Kidney (tissue), 22 donors: ENCODE measurements at places on chromosomes 11 and 22. TPM values are rescaled to one million over a fixed set of nuclear protein-coding genes. Genes with fewer than 3 reads are reported as not detected.

The PKNOX2 gene
- total RNA-seq, result 6.0 TPM

The INPP5J gene
- total RNA-seq, result 6.2 TPM

The SERPIND1 gene
- total RNA-seq, result not detected

DNA sequence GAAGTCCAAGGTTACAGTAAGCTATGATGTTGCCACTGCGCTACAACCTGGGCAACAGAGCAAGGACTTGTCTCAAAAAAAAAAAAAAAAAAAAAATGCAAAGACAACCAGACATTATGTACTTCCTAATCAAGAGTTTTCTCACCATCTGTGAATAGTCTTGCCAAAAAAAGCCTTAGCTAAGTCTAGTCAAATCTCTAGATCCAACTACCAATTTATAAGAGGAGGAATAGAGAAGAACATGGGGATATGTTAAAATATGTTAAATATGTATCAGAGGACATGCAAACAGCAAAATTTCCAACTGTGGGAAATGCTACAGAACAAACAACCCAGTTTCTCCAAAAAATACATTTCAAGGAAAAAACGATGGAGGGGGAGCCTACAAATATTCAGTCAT, 45.6 kb downstream of the USP28 start:
- no peak for DNase-seq

DNA sequence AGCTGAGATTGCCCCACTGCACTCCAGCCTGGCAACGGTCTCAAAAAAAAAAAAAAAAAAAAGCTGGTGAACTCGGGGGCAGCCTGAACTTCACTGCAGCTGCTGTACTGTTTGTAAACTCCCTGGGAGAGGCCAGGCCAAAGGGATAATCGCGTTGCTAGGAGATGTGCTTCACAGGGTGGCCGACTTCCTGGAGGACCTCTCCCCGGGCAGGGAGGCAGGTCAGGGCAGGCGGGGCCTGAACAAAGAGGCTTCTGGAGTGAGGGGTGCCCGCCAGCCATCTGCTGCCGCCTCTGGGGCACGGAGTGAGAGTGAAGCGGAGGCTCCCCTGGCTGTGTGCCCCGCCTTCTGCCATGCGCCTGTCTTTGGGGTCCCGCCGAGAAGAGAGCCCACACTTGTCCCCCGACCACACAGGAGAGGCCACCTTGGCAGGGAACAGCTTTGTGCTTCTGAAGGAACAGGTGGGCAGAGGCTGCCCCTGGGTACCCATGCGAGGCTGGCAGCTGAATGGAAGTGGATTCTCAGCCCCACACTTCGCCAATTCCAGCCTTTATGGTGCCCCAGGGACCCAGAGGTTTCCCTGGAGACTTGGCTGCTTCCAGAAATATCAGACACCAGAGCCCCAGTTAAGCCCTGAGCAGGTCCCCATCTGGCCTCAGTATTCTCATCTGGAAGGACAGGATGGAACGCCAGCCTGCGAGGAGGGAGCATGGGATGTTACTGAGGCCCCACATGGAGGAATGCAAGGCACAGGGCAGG, 29.6 kb downstream of the TMEM184B start:
- DNase-seq, result peak; percentile 82

- DNase-seq, result no peak
Observed at GRCh38 chr11:72343006-72343756, 91.2 kb downstream of the CLPB start.

- no peak for DNase-seq
Observed at GRCh38 chr22:38704654-38705234, 1.0 kb upstream of the GTPBP1 start.

DNA sequence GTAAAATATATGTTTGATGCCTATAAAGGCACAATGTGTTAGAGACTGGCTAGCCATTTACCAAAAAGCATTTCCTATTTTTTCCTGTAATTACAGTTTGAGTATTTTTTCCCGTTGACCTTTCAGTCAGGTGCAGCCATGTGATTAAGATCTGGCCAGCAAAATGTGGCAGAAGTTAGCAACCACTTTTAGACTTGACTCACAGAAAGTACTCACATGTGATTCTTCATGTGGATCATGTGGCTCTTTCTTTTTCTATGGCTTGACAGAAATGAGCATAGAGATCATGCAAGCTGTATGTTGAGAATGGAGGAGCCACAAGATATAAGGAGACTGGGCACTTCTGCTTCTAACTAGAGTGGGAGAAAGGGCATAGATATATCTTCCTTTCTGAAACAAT, 27.3 kb upstream of the RAB38 start:
- DNase-seq, result no peak

- DNase-seq, result no peak
Observed at GRCh38 chr11:118530180-118530682, 761 bp upstream of the TMEM25 start.

DNA sequence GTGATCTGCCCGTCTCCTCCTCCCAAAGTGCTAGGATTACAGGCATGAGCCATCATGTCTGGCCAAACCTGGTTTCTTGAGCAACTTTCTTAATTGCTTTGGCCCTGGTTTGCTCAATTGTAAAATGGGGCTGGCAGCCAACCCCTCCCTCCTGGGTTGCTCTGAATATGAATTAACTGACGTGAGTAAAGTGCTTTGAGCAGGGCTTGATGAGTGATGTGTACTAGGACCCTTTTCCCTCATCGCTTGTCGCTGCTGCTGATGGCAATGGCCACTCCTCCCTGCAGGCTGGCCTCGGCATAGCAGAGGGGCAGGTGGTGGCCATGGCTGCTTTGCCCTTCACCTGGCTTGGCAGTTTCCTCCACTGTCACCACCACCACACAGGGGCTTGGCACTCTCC, 41.5 kb downstream of the RNF141 start:
- DNase-seq, result no peak
